ENCODE measurements at places on chromosomes 5 and 9.

DNA sequence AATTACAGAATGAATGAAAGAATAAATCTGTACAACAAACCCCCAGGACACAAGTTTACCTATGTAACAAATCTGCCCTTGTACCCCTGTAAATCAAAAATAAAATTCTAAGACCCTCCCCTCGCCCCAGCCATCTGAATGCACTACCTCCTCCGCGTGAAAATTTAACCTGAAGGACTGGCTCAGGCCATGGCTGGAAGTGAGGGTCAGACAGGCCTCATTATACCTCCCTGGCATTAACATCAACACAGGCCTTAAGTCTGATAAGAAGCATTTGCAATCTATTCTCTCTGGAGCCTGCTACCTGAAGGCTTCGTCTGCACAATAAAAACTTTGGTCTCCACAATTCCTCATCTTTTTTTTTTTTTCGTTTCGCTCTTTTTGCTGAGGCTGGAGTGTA is 48.7 kb upstream of the TTC39B start:
- DNase-seq: no peak

DNA sequence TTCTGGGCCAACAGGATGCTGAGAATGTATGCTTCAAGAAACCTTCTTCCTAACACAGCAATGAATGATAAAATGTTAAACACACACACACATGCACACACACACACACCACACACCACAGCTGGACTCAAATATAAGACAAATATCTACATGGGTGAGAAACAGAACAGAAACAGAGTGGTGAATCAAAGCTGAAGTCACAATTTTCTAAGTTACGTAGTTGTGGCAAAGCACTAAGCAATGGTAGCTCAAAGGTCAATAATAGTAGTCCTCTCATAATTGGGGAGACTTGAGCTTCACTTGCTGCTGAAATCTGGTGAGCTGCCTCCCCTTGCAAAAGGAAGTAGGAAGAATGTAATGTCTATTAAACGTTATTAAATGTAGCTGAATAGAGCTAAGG is 33.7 kb upstream of the ITGA1 start:
- no peak for DNase-seq

- no peak for DNase-seq
Measured at GRCh38 chr5:165014439-165014838, 1509.0 kb downstream of the MAT2B start.

DNA sequence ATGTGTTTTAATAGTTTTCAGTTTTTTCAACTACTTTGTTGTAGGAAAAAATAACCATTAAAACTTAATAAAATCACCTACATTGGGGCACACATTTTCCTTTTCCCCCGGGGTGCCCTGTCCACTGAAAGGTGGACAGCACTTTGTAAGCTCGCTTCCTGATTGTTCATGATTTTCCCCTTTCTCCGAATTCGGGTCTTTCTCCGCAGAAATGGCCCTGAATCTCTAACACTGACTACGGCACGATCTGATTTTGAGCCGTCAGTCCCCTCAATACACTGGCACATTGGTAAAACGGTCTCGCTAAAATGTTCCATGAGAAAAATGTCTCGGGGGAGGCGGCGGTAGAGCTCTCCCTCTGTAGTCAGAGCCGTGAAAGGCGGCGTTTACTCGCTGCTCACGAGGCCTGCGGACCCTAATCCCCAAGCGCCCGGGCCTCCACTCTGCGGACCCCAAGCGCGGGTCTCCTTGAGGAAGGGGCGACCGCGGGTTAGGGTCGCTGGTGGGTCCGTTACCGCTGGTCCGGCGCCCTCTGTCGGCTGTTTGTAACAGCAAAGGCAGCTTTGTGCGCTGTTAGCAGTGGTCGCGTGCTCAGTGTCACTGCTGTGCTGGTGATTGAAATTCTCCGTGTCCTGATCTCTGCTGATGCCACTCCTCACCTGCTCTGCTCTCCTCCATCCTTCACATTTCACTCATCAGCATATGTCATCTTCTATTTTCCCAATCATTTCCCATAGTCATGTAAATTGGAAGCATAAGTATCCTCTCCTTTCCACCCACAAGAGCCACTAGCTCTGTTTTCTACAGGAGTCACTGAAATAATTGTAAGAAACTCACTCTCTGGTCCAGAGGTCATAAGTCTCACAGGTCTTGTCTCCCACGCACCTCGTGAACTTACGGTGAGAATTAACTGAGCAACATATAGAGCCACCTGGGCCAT is 10.8 kb upstream of the IFNA2 start:
- peak; percentile 62 for DNase-seq

GRCh38 chr9:106632621-106633020 is 230.3 kb upstream of the ZNF462 start:
- DNase-seq: no peak

GRCh38 chr5:11384441-11385250 is 519.6 kb downstream of the CTNND2 start:
- DNase-seq: no peak

- DNase-seq: no peak
Measured at GRCh38 chr5:9686216-9686615, 56.1 kb upstream of the TAS2R1 start.

- DNase-seq: peak; percentile 49
Measured at GRCh38 chr9:89811356-89811755, 206.5 kb downstream of the GADD45G start.
